ENCODE measurements at places on chromosomes 5 and 9. TPM values are rescaled to one million over a fixed set of nuclear protein-coding genes. Genes with fewer than 3 reads are reported as not detected.

ADGRD2 gene
- 29.7 TPM for polyA plus RNA-seq

SLC25A2 gene
- polyA plus RNA-seq = not detected

FREM1 gene
- polyA plus RNA-seq = 31.1 TPM

C5orf63 gene
- polyA plus RNA-seq = 9.6 TPM

RC3H2 gene
- polyA plus RNA-seq = 47.1 TPM

C9orf43 gene
- 1.0 TPM for polyA plus RNA-seq

FBP1 gene
- 1.3 TPM for polyA plus RNA-seq

ROR2 gene
- polyA plus RNA-seq = 4.8 TPM

ADAMTS12 gene
- polyA plus RNA-seq = 8.1 TPM

FCN2 gene
- not detected for polyA plus RNA-seq

TTLL11 gene
- polyA plus RNA-seq = 21.1 TPM

MARCOL gene
- polyA plus RNA-seq = 0.14 TPM

SHOC1 gene
- polyA plus RNA-seq = 0.05 TPM

CDH12 gene
- 5.8 TPM for polyA plus RNA-seq

LECT2 gene
- 1.7 TPM for polyA plus RNA-seq

FGFR4 gene
- polyA plus RNA-seq = 4.8 TPM

LRRC19 gene
- polyA plus RNA-seq = 0.44 TPM

FGF1 gene
- 48.4 TPM for polyA plus RNA-seq

GRM6 gene
- polyA plus RNA-seq = 3.7 TPM

SPAG8 gene
- polyA plus RNA-seq = 12.7 TPM

WNK2 gene
- polyA plus RNA-seq = 124 TPM

ELAVL2 gene
- 111 TPM for polyA plus RNA-seq

TICAM2 gene
- polyA plus RNA-seq = 3.3 TPM

PARP8 gene
- polyA plus RNA-seq = 27.1 TPM

SLC6A19 gene
- 0.22 TPM for polyA plus RNA-seq

SVEP1 gene
- polyA plus RNA-seq = 3.1 TPM

TNC gene
- 157 TPM for polyA plus RNA-seq

CACNA1B gene
- polyA plus RNA-seq = 24.6 TPM

KCNN2 gene
- polyA plus RNA-seq = 22.5 TPM

ZDHHC11 gene
- 17.8 TPM for polyA plus RNA-seq

GRXCR2 gene
- not detected for polyA plus RNA-seq

SLC36A2 gene
- 0.24 TPM for polyA plus RNA-seq

POU5F2 gene
- polyA plus RNA-seq = 0.03 TPM

FOXI1 gene
- 0.08 TPM for polyA plus RNA-seq

ACOT12 gene
- 0.80 TPM for polyA plus RNA-seq

GABRB2 gene
- 13.8 TPM for polyA plus RNA-seq

ZNF618 gene
- 17.0 TPM for polyA plus RNA-seq

FOXD4L4 gene
- polyA plus RNA-seq = 0.43 TPM

SPATA31E1 gene
- not detected for polyA plus RNA-seq

AK8 gene
- polyA plus RNA-seq = 3.5 TPM

TESK1 gene
- polyA plus RNA-seq = 80.8 TPM
